ENCODE measurements at places on chromosomes 11 and 22.

GRCh38 chr22:48943567-48944432, 883.9 kb downstream of the BRD1 start:
- DNase-seq = no peak

DNA sequence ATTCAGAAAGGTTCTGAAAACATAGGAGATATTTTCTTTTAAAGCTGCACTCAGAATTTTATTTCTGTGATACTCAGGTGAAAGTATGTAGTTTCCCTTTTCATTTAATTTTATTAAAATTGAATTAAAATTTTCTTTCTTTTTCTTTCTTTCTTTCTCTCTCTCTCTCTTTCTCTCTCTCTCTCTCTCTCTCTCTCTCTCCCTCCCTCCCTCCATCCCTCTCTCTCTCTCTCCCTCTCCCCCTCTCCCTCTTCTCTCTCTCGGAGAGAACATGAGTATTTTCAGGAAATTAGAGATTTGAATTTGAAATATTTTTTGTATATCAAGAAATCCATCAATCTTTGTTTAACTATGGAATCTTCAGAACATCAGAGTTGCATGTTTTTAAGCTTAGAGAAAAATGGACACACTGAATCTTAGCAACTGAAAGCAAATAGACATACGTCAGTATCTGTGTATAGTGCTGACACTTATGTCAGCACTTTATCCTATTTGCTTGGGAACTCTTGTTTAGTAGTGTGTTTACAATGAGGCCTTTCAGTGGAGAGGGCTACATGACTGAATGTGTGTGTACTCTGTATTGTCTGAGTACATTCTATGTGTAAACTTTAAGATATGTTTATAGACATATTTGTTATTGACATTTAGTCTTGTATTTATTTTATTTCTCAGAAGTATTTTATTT, 44.5 kb downstream of the PDE3B start:
- no peak for DNase-seq

DNA sequence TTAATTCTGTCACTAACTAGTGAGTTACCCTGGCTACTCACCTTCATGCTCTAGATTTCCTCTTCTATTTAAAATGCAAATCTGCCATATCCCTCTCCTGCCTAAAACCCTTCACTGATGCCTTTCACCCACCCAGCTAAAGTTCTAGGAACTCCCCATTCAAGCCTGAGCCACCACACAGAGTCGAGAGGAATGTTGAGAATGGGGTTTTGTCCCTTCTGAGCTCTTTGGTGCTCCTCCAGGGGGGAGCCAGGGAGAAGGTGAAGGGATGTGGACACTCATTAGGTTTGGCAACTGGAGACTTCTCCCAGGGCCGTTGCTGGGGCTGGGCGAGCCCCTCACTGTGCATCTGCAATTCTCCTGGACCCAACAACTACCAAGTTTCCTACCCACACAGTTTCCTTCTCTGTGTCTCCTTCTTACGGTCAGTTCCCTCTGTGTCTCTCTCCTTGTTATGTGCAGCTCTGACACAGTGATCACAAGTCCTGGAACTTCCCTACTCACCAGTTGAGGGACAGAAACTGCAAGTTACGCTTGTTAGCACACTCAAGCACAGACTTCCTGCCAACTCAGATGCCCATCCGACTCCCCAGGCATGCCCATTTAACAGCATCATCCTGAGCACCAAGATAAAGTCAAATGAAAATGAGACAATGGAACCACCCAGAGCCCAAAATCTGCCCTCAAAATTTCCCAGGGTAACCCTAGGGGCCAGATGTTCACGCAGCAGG, 6.5 kb upstream of the IL10RA start:
- DNase-seq = no peak

GRCh38 chr11:122617926-122618325, 37.6 kb upstream of the UBASH3B start:
- no peak for DNase-seq

DNA sequence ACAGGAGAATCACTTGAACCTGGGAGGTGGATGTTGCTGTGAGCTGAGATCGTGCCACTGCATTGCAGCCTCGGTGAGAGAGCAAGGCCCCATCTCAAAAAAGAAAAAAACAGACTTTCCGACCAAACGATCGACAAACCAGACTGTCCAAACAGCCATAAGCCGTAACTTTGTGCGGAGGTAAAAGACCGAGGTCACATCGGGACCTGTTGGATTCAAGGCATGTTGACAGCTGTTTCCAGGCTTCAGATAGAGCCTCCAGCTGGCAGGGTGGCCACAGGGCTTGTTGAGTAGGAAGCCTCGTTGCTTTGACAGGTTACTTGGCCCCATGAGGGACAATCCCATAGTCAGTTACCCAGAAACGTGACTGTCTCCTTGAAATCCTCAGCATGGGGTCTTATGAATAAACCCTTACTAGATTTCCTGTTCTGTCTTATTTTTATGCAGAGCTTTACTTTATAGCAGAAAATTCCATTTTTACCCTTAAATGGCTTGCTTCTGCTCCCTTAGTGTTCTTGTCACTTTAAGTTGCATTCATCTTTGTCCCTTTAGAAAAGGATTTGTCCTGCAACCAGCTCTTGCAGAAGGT, 22.3 kb downstream of the PPARA start:
- no peak for DNase-seq

GRCh38 chr11:104908186-104908531, 9.9 kb upstream of the CASP12 start:
- DNase-seq = no peak

DNA sequence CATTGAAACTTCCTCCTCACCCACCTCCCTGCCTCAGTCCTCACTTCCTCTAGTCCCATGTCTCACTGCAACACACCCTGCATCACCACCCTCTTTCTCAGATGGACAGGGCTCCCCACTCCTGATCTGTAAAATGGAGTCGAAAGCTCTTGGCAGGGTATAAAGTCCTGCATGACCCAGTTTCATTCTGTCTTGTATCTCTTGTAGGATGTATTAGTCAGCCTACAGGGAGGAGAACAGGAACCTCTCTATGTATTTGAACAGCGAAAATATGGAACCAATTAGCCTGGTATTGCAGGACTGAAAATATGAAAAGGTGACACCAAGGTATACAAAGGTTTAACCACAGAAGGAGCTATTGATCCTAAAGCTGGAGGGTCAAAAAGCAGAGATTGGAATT, 156.9 kb upstream of the SNX19 start:
- DNase-seq = no peak

DNA sequence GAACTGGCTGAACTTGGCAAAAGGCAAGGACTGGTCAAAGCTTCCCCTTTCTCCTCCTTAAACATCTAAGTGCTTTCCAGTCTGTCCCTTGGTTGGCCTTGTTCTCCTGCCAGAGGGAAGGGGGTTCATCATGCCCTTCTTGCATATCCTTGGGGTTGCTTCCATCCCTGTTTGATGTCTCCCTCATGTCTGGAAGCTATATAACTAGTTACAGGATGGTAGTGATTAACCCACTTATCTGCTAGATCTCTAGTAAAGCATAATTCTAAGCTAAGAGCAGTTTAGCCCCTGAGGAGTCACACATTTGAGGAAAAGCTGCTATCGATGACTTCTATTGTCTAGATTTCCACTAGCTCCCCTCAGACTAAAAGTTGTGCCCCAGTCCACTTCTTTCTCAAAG, 22.9 kb downstream of the APOL5 start:
- no peak for DNase-seq

DNA sequence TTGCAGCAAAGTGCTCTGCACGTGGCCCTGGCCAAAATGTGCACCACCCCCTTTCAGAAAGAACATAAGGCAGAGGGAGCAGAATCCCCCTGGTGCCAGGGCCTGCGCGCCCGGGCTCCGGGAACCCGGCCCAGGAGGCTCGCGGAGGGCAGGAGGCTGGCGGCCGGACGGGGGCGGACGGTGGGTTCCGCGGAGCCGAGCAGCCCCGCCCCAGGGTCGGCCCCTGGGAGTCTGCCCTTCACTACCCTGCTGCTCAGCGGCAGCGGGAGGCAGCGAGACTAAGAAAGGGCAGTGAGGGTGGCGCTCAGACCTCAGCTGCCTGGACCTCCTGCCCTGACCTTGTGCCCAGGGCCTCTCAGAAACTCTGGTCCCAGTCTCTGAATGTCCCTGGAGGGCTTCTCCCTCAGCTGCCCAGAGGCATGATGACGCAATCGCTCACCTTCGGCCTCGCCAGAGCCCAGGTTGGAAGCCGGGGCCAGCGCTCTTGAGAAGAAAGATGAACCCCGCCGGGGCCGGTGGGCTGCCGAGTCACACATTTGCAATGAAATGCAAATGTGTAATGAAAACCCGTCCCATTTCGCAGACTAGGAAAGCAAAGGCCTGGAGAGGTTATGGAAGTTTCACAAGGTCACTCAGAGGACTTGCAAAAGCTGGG, 1.1 kb upstream of the CLMP start:
- no peak for DNase-seq

GRCh38 chr11:86438685-86439084, 64.0 kb downstream of the CCDC81 start:
- no peak for DNase-seq

DNA sequence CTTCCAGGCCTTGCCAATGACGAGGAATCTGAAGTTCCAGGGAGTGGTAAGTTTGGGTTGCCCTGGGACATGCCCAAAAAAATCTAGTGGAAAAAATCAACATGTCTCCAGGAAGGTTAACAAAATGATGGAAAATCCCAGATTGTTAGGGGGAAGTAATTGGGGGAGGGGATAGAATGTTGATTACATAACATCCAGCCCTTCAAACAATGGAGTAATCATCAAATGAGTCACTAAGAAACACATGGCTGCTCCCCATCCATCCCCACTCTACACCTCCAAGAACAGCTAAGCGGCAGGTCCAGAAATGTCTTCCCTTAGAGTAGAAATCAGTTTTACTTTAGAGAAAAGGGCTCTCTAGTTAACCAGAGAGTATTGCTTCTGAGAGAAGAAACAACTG, 94.9 kb downstream of the ETS1 start:
- DNase-seq = no peak

GRCh38 chr11:62030071-62030684, 62.7 kb upstream of the FTH1 start:
- no peak for DNase-seq
